GM04504 (cell line): ENCODE measurements at places on chromosomes 13 and 19.

DNA sequence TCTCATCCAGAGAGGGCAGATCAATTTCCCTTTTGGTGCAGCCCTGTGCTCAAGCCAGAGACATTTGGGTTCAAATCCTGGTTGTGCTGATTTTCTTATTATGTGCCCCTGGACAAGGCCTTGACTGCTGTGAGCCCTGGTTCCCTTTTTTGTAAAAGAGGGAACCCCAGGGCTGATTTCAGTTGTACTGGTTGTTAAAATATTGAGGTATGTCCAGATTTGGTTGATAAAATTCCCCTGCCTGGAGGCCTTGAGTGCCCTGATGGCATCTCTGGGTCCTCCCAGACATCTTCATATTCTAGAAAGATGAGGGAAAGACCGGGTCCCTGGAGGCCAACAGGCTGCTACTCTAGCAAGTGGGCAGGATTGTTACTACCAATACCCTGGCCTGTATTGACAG lies 14.4 kb upstream of the PLAUR start:
- DNase-seq: no peak

DNA sequence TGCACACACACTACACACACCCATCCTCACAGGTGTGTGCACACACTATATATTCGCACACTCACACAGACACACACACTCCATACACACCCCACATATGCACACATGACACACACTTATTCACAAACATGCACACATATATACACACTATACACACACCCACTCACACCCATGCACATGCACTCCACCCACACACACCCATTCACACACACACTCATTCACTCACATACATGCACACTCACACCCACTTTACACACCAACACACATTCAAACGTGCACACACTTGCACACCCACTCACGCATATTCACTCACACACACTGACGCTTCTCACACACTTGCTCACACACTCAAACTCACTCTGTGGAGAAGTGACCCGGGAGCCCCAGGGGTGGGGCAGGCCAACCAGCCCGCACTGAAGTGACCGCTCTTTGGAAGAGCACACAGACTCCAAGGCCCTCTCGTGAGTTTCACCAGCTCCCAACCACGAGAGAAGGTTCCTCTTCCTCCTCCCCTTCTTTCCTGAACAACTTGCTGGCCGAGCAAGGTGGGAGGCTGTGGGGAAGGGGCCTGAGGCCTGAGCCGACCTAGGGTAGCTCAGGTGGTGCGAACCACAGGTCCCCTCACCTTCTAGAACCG lies 86.1 kb upstream of the TM9SF2 start:
- no peak for DNase-seq

GRCh38 chr19:5782945-5783919 lies 1.3 kb downstream of the PRR22 start:
- no peak for DNase-seq

DNA sequence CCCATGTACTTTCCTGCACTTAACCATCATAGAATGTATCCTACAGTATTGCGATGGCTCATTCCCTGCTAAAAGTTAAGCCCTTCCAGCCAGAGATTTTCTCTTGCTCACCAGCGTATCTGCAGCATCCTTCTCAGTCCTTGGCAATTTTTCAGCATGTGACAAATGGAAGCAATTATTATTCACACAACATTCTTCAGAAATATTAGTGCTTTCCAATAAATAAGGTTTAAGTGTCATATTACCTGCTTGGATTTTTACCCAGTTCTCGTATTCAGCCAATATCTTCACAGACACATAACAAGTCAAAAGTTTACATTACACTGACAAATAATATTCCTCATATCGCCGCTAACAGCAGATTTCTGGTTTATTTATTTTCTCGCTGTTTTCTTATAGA lies 82.3 kb downstream of the POU4F1 start:
- no peak for DNase-seq

DNA sequence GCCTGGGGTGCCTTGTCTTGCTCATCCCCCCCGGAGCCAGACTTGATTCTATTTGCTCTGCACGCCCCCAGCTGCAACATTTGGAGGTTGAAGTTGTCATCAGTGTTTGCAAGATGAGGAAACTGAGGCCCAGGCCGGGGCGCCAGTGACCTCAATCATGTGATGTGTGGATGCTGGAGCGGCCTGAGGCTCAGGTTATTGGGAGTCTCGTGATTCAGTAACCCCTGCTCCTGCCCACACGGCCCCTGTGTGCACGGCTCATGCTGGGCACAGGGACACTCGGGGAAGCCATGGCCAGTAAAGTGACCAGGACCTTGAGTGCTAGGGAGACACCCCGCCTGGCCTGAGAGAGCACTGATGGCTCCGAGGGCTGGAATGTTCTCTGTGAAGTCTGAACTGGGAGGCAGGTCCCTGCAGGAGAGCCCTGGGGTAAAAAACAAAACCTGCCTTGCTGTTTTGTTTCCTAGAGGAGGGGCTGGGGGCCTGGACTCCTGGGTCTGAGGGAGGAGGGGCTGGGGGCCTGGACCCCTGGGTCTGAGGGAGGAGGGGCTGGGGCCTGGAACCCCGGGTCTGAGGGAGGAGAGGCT lies 1.9 kb downstream of the FGF21 start:
- no peak for DNase-seq

DNA sequence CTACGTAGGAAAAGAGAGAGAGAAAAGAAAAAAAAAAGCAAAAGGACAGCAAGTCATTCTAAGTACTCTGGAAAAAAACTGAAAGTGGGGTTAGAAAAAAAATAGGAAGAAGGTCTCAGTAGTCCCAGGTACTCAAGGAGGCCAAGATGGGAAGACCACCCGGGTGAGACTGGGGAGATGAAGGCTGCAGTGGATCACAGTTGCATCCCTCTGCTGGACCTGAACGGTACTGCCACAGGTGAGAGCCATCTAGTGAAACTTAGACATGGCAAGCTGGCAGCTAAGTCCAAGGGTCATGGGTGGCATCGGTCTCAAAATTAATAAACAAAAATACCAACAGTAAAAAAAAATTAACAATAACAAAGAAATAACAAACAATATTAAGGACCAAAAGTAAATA lies 41.0 kb upstream of the ZNF91 start:
- no peak for DNase-seq

GRCh38 chr13:63517371-63517770 lies 2101.7 kb upstream of the PCDH20 start:
- DNase-seq: peak; percentile 64

DNA sequence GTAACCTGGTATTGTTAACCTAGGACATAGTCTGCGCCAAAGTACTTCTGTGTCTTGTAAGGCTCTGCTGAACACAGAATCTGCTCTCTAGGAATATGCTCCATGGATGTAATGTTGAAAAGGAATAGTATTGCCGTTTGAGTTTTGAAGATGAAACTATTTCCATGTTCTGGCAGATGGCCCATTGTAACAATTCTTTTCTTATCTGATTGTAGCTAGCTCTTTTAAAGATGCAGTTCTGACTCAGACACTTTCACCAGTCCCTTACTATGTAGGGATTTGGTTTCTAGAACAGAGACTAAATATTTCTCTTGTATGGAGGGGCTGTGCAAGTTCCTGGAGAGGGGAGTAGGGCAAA lies 185.6 kb downstream of the MTUS2 start:
- no peak for DNase-seq

DNA sequence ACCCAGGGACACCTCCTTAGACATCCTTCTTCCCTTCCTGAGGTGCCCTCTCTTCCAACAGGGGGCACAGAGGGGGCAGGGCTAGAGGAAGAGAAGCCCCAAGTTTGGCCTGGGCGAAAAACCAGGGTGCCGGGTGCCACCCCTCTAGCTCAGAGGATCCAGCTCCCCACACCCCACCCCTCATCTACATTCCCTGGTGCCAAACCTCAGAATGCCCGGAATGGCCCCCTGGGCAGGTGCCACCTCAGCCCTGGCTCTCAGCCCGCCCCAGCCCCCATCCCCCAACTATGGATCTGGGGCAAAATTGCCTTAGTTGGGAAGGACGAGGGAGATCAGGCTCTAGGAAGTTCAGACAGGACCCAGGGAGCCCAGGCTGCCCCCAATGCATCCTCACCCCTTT lies 2.0 kb downstream of the CNN1 start:
- no peak for DNase-seq

GRCh38 chr13:93169980-93170379 lies 56.6 kb upstream of the GPC6 start:
- peak; percentile 28 for DNase-seq

GRCh38 chr13:21233086-21233485 lies 56.6 kb downstream of the MRPL57 start:
- no peak for DNase-seq
